Amniotic stem cell (primary cell): ENCODE measurements at places on chromosomes 13 and 19.

DNA sequence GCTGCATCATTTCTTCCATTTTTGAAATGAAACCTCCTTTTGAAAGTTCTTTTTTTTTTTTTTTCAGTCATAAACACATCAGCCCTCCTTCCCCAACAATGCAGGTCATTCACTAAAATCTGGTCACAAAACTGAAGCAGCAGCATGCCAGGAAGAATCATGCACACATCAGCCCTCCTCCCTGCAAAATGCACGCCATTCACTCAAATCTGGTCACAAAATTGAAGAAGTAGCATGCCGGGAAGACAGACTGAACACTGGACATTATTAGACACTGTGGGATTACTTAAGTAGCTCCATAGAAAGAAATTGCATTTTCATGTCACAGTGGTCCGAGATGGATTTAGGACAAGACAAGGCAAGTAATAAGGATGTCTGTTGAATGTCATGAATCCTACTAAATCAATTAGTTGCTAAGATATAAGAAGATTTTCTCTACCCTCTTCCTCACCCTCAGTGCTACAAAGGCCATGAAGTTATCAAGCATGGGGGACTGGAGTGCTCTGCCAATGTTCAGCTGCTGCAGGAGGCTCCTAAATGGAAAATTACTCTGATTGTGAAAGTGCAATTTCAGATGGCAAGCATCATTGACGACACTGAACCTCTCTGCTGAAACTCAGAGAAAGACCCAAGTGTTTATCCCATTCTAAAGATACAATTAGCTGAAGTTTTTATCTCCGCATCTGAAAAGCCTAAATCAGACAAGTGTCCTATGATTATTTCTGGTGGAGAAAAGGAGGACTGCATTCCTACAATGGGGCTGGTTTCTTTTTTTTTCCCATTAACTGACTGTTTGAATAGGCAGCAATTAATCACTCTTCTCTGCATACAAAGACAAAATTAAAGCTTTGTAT lies 913.2 kb downstream of the DIAPH3 start:
- no peak for DNase-seq

- no peak for DNase-seq
Observed at GRCh38 chr19:15246198-15246481, 13.9 kb upstream of the EPHX3 start.

DNA sequence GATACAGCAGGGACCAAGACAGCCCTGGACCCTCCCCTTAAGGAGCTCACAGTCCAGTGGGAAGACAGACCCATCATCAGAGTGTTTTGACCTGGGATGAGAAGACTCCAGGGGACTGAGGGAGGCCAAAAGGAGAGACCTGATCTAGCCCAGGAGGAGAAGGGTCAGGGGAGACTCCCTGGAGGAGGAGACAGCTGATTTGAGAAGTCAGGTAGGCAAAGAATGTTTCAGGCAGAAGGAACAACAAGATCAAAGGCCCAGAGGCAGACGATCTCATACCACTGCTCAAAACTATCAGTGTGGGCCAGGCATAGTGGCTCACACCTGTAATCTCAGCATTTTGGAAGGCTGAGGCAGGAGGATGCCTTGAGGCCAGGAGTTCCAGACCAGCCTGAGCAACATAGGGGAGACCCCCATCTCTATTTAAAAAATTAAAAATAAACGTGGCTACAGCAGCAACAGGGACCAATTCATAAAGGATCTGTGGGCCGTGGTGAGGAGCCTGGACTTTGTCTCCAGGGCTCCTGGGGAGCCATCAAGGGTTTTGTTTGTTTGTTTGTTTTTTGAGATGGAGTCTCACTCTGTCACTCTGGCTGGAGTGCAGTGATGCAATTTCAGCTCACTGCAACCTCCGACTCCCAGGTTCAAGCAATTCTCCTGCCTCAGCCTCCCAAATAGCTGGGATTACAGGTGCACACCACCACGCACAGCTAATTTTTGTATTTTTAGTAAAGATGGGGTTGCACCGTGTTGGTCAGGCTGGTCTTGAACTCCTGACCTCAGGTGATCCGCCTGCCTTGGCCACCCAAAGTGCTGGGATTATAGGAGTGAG lies 2.2 kb upstream of the COX6B1 start:
- no peak for DNase-seq

- no peak for DNase-seq
Observed at GRCh38 chr13:111845621-111846351, 221.2 kb upstream of the SOX1 start.

DNA sequence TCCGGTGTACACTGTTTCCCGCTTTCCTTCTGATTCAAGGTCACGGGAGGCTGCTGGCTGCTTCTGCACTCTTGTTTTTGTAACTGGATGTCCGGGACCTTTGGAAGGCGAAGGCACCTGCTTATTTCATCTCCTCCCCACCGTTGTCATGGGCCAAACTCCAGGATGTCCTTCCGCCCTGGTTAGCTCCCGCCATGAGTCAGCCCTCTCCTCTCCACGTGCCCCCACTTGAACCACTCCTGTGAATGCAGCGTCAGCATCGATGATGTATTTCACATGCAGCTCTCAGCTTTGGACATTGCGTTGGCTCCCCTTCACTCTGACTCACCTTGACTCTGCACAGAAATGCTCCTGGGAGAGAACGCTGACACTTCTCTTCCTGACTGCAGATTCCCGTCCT lies 5.5 kb upstream of the GALP start:
- DNase-seq, result no peak

DNA sequence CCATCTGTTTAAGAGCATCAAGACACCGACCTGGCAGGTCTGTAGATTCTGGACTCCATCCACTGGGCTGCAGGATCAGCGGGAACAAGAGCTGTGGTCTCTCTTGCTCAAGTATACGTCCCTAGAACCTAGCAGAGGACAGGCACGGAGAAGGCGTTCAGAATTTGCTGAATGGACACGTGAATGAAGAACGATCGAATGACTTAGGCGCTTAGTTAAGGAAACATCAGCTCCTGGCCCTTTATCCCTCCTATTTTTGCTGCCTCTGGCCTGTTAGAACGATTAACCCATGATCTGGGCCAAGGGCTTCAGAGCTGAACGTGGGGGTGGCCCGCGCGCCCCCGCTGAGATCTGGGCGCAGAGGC lies 953 bp downstream of the DZIP1 start:
- no peak for DNase-seq

DNA sequence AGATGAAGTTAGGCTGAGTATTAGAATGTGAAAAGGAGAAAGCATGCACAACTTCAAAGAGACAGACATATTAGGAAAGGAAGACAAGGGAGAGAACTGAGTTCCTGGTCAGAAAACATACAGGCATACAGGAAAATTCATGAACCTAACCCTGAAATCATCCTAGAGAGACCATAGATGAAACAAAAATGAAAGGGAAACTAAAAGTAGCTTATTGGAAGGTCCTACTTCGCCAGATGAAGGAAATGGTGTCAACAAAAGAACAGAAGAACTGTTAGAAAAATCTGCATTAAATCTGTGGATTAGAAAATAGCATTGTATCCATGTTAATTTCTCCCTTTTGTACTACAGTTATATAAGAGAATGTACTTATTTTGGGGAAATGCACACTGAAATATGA lies 169.0 kb upstream of the UFM1 start:
- no peak for DNase-seq

DNA sequence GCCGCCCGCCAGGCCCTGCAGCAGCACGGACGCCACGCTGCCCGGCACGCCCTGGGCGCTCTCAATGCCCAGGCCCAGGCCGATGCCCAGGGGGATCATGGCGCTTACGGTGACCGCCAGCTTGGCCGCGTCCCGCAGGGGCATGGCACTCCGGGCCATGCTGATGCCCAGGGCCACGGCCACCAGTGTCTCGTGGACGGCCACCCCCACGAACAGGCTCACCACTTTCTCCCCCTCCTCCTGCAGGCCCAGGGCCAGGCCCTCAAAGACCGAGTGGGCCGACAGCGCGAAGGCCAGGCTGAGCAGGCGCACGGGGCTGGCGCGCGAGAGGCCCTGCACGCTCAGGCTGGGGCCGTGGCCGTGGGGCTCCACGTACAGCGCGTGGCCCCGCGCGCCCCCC lies 6.9 kb downstream of the SLC39A3 start:
- DNase-seq, result no peak

- DNase-seq, result no peak
Observed at GRCh38 chr19:8459520-8460270, 14.9 kb downstream of the HNRNPM start.

GRCh38 chr13:36919171-36919832 lies 736 bp downstream of the SMAD9 start:
- DNase-seq, result no peak

DNA sequence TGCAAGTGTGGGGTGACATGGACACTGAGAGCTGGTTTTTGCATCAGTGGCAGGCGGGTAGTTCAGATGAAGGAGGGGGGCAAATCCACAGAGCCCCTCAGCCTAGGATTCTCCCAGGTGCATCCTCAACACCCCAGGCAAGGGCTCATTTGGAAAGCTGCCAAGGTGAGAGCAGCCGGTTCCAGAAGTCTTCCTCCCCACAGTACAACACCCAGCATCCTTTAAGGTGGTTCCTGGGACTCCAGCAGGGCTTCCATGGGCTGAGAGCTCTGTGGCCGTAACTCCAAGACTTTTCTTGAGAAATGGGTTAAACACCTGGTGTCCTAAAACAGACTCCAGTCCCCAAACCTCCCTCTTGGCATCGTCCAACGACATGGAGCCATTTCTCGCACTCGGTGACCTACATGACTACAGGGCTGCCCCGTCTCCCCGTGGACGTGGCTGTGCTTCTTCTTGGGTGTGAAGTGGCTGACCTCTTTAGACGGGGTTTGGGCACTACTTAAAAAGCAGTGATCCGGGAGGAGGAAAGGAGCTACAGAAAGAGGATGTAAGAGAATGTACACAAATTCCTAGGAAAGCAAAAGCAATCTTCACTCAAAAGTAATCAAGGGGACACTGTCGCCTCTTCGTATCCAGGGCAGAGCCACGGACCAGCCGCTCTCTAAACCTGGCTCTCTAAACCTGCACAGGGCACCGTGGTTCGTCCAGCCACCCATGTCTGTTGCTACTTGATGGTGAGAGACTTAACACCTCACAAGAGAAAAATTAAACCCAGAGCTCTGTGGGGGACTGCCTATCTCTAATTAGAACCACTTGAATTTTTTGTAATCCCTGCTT lies 25.5 kb downstream of the RANBP3 start:
- DNase-seq, result no peak
